Progenitor cell of endocrine pancreas (in vitro differentiated cells): ENCODE measurements at places on chromosomes 3 and 15. TPM values are rescaled to one million over a fixed set of nuclear protein-coding genes. Genes with fewer than 3 reads are reported as not detected.

NEK10 gene
- total RNA-seq = 2.3 and 3.3 TPM in 2 replicates

DNA sequence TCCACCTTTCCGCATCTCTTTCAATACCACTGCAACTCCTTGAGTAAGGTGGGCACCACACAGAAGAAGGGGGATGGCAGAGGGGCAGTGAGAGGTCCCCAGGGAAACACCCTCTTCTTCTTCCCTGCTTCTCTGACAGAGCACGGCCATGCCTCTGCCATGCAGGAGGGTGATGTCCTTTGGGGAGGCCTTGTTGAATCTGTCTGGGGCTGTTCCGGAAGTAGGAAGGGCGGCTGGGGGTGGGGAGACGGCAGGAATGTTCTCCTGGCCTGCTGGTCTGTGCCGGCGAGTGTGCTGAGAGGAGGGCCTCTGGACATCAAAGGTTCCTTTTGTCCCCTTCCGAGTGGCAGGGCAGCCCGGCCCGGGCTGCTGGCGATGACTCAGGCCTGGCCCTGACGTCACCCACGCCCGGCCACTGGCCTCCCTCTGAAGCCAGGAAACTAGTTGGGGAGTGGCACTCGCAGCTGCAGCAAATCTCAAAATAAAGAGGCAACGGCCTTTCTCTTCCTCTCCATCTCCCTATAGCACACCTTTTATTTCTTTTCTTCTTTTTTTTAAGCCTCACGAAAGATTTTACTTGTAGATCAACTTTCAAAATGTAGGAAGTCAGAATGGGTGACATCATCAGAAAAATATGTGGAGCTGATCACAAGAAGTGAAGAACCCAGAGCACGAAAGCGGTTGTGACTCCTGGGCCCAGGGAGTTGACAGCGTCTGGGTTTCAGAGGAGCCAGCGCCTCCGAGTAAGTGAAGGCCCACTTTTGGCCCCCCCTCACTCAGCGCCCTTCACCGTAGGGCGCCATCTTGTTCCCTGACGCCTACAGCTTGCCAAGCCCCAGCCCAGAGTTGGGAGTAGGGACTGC, at the start of gene ZBTB38:
ZBTB38 (plus strand) TSS at position 443 of the 863 bp plus-strand sequence. CDS start 73,885 bp downstream, outside the sequence.
- peaks cover 1% of the 10 kb centered on the region for H3K36me3 ChIP-seq
- peak; percentile 54 for DNase-seq
- peaks cover 34% of the 10 kb centered on the region for H3K4me1 ChIP-seq
- H3K4me3 ChIP-seq = peak within 1 kb of the TSS; percentile 57
- H3K27ac ChIP-seq = peak within 1 kb of the TSS; percentile 99
- H3K27me3 ChIP-seq = no peaks in the 10 kb centered on the region

ACSBG1 gene
- 0.18 TPM in 1 of 2 replicates, not detected in the other for total RNA-seq

GRCh38 chr3:45498532-45498931, 96.0 kb upstream of the LIMD1 start:
- peaks cover 10% of the 10 kb centered on the region for H3K36me3 ChIP-seq
- no peak overlapping the region for H3K4me3 ChIP-seq

DNA sequence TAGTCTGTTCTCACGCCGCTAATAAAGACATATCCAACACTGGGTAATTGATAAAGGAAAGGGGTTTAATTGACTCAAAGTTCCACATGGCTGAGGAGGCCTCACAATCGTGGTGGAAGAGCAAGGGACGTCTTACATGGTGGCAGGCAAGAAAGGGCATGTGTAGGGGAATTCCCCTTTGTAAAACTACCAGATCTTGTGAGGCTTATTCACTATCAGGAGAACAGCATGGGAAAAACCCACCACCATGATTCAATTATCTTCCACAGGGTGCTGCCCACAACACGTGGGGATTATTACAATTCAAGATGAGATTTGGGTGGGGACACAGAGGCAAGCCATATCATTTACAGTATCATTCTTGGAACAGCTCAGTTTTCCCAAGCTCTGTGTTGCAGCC, 268.0 kb downstream of the SUCLG2 start:
- H3K36me3 ChIP-seq = peaks cover 1% of the 10 kb centered on the region
- DNase-seq = no peak
- H3K27ac ChIP-seq = no peak overlapping the region
- no peaks in the 10 kb centered on the region for H3K4me1 ChIP-seq
- no peaks in the 10 kb centered on the region for H3K27me3 ChIP-seq

DNA sequence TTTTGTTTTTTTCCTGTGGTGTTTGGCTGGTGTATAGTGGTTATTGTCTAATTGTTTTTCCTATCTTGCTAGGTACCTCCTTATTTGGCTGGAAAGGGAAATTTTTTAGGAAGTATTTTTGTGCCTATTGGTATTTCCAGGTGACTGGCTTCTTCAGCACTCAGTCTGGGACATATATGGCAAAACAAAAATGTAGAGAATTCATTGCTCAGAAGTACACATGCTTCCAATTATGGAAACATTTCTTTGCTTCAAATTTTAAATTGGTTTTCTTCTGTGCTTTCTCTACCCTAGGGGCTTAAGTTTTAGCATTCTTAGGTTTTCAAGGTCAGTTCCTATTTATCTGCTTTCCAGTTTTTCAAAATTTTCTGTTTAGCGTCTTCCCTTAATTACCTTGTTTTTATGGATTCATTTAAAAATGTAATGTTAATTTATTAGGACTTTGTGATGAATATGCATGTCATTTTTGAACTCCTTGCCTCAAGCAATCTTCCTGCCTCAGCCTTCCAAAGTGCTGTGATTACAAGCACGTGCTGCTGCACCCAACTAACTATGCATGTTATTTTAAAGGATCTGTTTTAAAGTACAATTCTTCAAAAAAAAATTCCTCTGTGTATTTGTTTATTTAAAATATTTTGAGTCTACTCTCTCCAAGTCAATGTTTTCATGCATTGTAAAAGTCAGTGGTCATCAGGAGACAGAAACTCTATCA, 231.9 kb upstream of the DPPA4 start:
- no peak for DNase-seq
- no peak overlapping the region for H3K27ac ChIP-seq
- no peak overlapping the region for H3K4me3 ChIP-seq
- no peaks in the 10 kb centered on the region for H3K4me1 ChIP-seq
- H3K27me3 ChIP-seq = no peaks in the 10 kb centered on the region

GRCh38 chr3:179642871-179643270, 10.0 kb upstream of the USP13 start:
- no peaks in the 10 kb centered on the region for H3K36me3 ChIP-seq
- DNase-seq = no peak
- peaks cover 6% of the 10 kb centered on the region for H3K4me1 ChIP-seq
- H3K27ac ChIP-seq = no peak overlapping the region
- H3K27me3 ChIP-seq = no peaks in the 10 kb centered on the region

- no peak overlapping the region for H3K4me3 ChIP-seq
- H3K27me3 ChIP-seq = peaks cover 41% of the 10 kb centered on the region
- H3K36me3 ChIP-seq = no peaks in the 10 kb centered on the region
- H3K4me1 ChIP-seq = no peaks in the 10 kb centered on the region
- H3K27ac ChIP-seq = no peak overlapping the region
- no peak for DNase-seq
Measured at GRCh38 chr15:65962187-65962586, 92.9 kb downstream of the RAB11A start.

- H3K27ac ChIP-seq = no peak overlapping the region
Measured at GRCh38 chr15:82040390-82040789, 5.4 kb downstream of the MEX3B start.

DNA sequence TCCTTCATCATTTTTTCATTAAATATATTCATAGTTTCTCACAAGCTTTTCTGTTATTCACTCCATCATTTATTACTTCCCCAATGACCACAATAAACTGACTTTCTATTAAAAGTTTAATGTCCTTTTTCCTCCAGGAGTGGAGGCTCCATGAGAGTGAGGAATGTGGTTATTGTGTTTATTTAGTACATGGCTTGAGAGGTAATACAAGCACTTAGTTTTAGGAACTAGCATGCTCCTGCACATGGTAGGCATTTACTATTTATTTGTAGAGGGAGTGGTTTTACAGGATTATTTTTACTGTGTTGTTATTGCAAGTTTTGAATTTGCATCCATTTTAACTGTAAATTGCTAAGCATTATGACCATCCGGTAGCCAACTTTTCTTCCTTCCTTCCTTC, 412.9 kb upstream of the SUCLG2 start:
- H3K36me3 ChIP-seq = peaks cover 2% of the 10 kb centered on the region
- no peak overlapping the region for H3K4me3 ChIP-seq
- H3K27ac ChIP-seq = no peak overlapping the region
- peaks cover 2% of the 10 kb centered on the region for H3K27me3 ChIP-seq

DISP2 gene
- total RNA-seq = 1.0 and 3.2 TPM in 2 replicates

- peak within 1 kb of the TSS; percentile 63 for H3K27ac ChIP-seq
- DNase-seq = peak; percentile 40
- peak within 1 kb of the TSS; percentile 75 for H3K4me3 ChIP-seq
Measured at GRCh38 chr3:40387001-40387894, at the start of gene ENTPD3. Gene ENTPD3, plus strand, starts transcription at chr3:40387184. Its CDS starts 874 bp downstream, at chr3:40388058.
